Motor neuron (in vitro differentiated cells): ENCODE measurements at places on chromosomes 12 and 14. TPM values are rescaled to one million over a fixed set of nuclear protein-coding genes. Genes with fewer than 3 reads are reported as not detected.
A peak's percentile ranks its signal among the peaks of the same experiment; 100 is the strongest.

KRT75 gene
- 0.22 TPM in 1 of 2 replicates, not detected in the other for total RNA-seq

RNFT2 gene
- 21.5 and 23.2 TPM in 2 replicates for total RNA-seq

ISM2 gene
- 0.09 and 0.17 TPM in 2 replicates for total RNA-seq

DNA sequence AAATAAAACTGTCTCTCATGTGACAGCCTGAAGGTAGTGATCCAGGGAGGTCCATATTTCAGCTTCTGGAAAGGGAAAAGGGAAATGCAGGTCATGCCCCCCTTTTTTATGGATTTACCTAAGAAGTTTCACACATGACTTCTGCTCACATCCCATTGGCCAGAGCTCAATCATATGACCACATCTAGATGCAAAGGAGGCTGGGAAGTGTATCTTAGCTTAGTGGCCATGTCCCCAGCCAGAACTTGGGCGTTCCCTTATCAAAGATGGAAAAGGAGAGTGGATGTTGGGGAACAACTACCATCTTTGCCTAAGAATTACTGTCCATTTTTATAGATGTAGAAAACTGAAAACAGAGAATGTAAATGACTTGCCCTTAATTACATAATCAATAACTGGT, 26.5 kb upstream of the CRADD start:
- ATAC-seq: no peak

BCL11B gene
- 0.09 and 0.16 TPM in 2 replicates for total RNA-seq

SLC6A12 gene
- 5.1 and 6.0 TPM in 2 replicates for total RNA-seq

DNA sequence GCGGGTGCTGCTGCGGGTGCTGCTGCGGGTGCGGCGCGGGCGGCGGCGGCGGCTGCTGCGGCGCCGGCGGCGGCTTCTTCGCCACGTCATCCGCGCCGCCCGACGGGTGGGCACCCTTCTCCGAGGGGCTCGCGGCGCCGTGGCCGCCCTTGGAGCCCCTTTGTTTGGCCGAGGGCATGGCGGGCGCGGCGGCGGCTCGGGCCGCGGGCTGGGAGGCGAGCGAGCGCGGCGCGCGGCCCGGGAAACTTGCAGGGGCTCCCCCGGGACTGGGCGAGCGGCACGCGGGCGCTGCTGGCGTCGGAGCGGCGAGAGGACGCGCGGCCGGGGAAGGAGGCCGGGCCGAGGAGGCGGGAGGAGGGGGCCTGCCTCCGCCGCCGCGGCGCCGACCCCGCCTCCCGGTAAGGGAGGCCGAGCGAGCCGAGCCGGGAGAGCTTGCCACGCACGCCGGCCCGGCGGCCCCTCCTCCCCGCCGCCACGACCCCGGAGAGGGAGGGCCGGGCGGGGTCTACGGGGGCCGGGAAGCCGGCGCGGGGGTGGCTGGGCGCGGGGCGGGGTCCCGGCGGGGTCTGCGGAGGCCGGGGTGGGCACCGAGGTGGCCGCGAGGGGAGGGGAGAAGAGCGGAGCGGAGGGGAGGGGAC, at the start of gene CKAP4:
Gene CKAP4 (minus strand): TSS at position 347 of the 638 bp plus-strand sequence. CDS start 169 bp downstream, at position 178.
- peak; percentile 81 for ATAC-seq

WSCD2 gene
- total RNA-seq: 8.1 and 11.5 TPM in 2 replicates

CEBPE gene
- 0.52 and 0.83 TPM in 2 replicates for total RNA-seq

- ATAC-seq: no peak
These were observed 5.0 kb downstream of the BIN2 start for GRCh38 chr12:51318846-51319599.

DNA sequence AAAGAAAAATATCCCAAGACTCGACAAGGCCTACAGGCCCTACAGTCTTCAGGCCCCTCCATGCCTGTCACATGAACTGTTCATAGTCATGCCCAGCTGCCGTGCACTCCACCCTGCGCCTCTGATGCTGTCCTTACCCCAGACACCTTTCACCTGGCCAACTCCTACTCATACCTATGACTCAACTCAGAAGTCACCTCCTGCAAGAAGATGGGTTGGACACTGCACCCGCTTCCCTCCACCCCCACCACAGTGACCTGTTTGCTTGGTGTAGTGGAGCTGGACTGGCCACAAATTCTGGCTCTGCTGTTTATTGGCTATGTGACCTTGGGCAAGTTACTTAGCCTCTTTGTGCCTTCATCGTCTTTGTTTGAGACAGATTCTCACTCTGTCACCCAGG, 56.2 kb downstream of the PHETA1 start:
- ATAC-seq: no peak

GRCh38 chr12:125247477-125247876, 182.2 kb downstream of the AACS start:
- ATAC-seq: no peak

SERPINA12 gene
- not detected in 2 replicates for total RNA-seq

TCL1A gene
- total RNA-seq: not detected in 2 replicates

DNA sequence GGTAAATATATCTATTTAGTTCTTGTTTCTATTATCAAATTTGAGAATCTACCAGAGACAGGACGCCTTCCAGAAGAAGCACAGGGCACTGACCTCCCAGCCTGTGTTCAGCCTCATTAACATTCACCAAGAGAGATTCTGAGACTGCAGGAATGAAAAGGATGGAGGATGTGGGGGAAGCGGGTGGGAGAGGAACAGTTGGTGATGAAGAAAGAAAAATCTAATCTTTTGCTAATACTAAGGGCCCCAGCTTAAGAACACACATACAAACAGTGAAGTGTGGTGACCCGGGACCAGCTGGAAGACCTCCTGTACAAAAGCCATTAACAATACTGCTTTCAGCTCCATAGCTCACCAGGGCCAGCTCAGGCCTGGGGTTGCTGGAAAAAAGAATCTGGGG, 160.5 kb downstream of the NUAK1 start:
- no peak for ATAC-seq

- ATAC-seq: peak; percentile 25
These were observed 129.6 kb downstream of the EMP1 start for GRCh38 chr12:13326076-13326475.

DNA sequence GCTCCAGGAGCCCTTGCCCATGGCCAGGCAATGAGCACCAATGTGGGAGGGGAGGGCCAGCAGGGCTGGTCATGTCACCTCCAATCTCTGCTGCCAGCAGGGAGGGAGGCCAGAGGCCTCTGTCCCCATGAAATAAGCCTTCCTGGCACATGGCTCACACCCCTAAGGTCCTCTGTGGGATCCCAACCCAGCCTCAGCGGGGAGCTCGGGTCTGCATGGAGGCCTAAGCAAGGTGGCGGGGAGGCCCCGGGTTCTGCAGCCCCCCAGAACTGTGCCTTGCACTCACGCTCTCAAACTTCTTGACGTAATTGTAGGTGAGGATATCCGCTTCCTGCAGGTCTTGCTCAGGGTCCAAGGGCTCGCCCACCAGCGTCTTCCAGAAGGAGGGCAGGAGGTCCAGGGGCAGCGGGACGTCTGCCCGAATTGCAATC, 41.7 kb downstream of the TRAFD1 start:
- ATAC-seq: no peak

GDF3 gene
- 30.7 and 32.2 TPM in 2 replicates for total RNA-seq

- ATAC-seq: no peak
These were observed 45.8 kb downstream of the ATL1 start for GRCh38 chr14:50605766-50606165.

DNA sequence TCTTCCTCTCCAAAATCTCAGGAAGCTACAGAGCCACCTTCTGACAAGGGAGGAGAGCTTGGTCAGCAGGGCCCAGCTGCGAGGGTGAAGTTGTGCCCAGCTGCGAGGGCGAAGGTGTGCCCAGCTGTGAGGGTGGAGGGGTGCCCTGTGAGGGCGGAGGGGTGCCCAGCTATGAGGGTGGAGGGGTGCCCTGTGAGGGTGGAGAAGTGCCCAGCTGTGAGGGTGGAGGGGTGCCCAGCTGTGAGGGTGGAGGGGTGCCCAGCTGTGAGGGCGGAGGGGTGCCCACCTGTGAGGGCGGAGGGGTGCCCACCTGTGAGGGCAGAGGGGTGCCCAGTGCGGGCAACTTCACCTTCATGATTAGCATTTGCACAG, 20.4 kb upstream of the TTC7B start:
- ATAC-seq: no peak

OASL gene
- total RNA-seq: 0.19 TPM in 1 of 2 replicates, not detected in the other

KLHL33 gene
- 0.15 and 0.22 TPM in 2 replicates for total RNA-seq

B4GALNT3 gene
- 1.1 and 1.6 TPM in 2 replicates for total RNA-seq

GRCh38 chr12:93323625-93324329, 53.9 kb upstream of the NUDT4 start:
- peak; percentile 12 for ATAC-seq

CCDC88C gene
- total RNA-seq: 13.9 and 25.6 TPM in 2 replicates

FAM181A gene
- 9.9 and 10.2 TPM in 2 replicates for total RNA-seq

CCDC198 gene
- total RNA-seq: 4.3 and 7.6 TPM in 2 replicates

SMIM41 gene
- not detected in 2 replicates for total RNA-seq

DNA sequence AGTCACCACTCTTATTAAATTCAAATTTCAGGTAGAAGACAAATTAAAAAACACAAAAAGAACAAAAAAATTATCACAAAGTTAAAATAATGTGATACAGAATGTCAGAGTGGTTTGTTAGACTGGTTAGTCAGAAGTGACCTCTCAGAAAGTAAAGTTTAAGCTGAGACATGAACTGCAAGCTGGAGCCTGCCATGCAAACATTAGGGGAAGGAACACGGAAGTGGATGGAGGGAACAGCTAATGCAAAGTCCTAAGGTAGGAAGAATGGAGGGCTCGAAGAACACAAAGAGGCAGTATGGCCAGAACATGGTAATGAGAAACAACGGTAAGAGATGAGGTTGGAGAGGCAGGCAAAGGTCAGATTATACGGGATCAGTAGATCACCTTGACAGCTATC, 41.7 kb downstream of the WDHD1 start:
- no peak for ATAC-seq

- no peak for ATAC-seq
These were observed 48.4 kb downstream of the KTN1 start for GRCh38 chr14:55628426-55628825.

DNAI7 gene
- 13.3 and 15.2 TPM in 2 replicates for total RNA-seq

MYH6 gene
- 0.14 TPM in 1 of 2 replicates, not detected in the other for total RNA-seq

IL23A gene
- total RNA-seq: 0.38 and 0.43 TPM in 2 replicates

ALDH1L2 gene
- 13.9 and 15.9 TPM in 2 replicates for total RNA-seq

TMBIM6 gene
- total RNA-seq: 225 and 235 TPM in 2 replicates

DNA sequence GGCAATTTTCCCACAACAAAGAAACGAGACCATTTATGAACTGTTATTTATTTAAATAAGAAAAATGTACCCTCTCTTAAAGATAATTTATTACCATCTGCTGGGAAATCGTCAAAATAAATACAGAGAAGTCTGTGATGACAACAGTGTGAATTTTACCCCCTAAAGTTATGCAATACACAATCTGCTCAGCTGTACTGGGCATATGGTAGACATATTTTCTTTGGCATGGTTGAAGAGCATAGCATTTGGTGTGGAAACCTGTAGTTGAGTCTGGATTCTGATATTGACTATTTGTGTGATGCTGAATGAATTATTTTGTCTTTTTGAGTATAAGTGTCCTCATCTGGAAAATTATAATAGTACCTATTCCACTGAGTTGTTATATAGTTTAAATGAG, 60.0 kb downstream of the CFAP54 start:
- ATAC-seq: no peak

DDX11 gene
- total RNA-seq: 31.1 and 34.2 TPM in 2 replicates

GYS2 gene
- total RNA-seq: not detected in 2 replicates

- ATAC-seq: no peak
These were observed 465 bp upstream of the FGD4 start for GRCh38 chr12:32398816-32399369.
